ENCODE measurements at places on chromosomes 1 and 21.

- DNase-seq: no peak
Observed at GRCh38 chr21:26846036-26846931, 1.1 kb upstream of the ADAMTS1 start.

DNA sequence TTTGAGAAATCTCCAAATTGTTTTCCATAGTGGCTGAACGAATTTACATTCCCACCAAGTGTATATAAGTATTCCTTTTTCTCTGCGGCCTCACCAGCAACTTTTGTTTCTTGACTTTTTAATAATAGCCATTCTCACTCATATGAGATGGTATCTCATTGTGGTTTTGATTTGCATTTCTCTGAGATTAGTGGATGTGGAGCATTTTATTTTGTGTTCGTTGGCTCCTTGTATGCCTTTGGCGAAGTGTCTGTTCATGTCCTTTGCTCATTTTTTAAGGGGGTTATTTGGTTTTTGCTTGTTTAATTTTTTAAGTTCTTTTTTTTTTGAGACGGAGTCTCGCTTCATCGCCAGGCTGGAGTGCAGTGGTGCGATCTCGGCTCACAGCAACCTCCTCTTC is 45.1 kb upstream of the MPC2 start:
- DNase-seq: no peak

DNA sequence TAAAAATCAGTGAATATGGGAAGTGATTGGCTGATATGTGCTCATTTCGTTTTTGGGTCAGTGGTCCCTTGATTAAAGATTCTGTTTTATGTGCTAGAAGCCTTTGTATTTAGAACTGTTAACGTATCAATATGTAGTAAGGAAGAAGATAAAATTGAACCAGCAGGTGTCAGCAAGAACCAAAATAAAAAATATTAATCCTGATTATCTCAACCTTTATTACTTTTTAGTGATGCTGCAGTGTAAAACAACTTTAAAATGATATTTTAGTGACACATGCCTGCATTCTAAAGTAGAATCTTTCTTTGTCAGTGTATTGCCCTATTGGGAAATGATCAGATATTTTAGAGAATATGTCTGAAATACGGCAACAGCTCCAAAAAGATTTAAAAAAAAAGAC is 49.5 kb downstream of the NEK7 start:
- no peak for DNase-seq

DNA sequence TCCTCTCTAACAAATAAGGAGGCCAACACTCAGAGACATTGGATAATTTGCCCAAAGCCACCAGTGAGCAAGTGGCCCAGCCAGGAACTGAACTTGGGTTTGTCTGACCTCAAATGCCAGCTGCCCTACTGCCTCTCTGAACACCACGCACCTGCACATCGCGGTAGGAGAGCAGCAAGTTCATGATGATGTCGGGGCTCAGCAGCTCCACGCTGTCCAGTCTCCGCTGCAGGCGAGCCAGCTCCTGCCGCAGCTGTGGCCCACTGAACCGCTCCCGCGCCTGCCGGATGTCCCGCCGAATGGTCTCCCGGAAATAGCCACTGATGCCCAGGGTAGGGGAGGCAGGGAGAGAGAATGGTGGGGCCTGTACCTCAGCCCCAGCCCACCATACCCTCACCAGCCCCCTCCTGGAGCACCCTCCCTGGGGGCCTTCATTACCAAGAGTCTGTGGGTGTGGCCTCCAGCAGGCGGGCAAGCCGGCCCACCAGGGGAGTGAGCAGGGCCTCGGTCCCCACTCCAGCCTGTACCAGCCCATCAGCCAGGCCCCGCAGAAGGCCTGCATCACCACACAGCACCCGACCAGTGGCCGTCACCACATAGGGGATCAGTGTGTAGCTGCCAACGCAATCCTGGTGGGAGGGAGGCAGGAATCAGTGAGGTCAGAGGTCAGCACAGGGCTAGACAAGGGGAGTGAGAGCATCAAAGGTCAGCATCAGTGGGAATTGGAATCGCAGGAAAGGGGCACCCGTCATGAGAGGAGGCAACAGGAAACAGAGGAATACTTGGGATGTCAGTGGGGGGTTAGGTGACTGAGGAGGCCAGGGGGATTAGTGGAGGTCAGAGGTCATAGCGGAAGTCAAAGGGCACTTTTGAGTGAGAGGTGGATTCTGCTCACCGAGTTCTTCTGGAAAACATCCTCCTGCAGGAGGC is 2.7 kb downstream of the MAP3K6 start:
- no peak for DNase-seq

- no peak for DNase-seq
Observed at GRCh38 chr1:116092752-116093489, 18.3 kb upstream of the MAB21L3 start.

- DNase-seq: no peak
Observed at GRCh38 chr1:209778102-209778501, 6.3 kb downstream of the C1orf74 start.

DNA sequence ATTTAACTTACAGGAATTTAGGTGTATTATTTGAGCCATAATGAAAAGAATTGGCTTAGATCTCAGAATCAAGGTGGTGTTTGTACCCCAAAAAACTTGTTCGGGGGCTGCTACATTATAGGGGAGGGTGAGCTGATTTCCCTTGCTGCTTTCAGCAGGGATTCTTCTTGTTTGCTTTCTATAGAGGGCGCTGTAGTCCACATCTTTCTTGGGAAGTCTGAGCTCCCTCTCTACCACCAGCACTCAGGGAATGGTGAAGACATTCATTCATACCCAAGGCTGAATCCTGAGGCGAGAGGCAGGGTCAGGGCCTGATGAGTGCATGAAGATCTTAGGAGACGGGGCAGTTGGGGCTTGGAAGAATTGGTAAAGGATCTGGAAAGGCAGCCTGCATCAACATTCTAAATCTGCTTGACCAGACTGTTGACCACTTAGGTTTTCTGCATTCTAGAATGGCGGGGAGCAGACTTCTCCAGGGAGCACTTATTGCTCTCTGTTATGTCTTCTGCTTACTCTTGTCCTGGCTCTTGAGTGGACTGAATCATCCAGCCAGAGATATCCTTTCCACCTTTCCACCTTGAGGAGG is 18.9 kb downstream of the SPATA46 start:
- DNase-seq: no peak

GRCh38 chr1:226738421-226738994 is 574 bp downstream of the ITPKB start:
- peak; percentile 11 for DNase-seq

DNA sequence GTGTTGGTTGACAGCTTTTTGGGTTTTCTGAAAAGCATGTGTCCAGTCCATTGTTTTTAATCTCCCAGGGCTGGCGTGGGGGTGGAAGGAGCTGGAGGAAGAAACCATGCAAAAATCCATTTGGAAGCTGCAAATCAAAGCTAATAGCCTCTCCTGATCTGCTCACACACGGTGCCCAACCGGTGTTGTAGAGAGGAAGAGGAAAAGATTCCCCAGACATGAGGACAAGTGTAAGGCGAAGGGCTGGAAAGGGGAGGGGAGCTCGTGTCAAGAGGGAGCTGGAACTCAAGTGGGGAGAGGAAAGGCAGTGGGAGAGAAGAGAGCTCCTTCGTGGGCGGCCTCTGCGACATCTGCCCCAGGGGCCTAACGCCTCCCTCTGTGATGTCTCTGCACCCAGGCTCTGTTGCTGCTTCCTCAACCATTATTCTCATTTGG is 112.3 kb upstream of the IRF2BP2 start:
- DNase-seq: no peak

DNA sequence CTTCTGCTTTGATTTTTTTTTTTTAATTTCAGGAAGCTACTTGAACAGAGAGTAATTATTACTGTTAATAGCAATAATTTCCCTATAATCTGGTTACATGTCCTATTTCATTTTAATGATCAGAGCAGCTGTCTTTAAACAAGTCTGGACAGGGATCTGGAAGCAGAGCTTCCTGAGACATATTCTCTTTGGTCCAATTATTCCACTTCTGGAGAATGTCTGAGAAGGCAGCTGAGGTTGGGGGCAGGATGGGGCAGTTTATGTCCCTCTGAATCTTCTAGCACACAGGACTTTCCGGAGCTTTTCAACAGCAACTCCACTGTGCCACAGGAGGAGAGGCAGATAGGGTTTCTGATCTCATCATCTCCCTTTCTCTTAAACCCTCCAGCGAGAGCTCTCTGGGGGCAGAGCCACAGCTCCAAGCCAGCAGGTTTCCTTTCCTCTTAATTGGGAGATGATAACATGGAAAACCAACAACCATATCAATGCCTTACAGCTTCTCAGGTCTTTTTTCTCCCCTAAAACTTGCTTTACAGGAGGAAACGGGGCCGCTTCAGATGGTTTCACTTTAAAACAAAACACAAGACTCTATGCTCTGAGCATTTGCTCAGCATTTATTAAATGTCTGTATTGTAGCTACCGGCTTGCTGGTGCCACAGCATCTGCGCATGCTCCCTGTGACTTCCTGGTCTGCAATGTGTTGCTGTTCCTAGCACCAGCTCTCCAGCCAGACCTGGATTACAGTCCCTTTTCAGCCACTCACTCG is 425.7 kb upstream of the USP24 start:
- peak; percentile 37 for DNase-seq

GRCh38 chr1:89557445-89557825 is 32.8 kb downstream of the LRRC8B start:
- DNase-seq: no peak

DNA sequence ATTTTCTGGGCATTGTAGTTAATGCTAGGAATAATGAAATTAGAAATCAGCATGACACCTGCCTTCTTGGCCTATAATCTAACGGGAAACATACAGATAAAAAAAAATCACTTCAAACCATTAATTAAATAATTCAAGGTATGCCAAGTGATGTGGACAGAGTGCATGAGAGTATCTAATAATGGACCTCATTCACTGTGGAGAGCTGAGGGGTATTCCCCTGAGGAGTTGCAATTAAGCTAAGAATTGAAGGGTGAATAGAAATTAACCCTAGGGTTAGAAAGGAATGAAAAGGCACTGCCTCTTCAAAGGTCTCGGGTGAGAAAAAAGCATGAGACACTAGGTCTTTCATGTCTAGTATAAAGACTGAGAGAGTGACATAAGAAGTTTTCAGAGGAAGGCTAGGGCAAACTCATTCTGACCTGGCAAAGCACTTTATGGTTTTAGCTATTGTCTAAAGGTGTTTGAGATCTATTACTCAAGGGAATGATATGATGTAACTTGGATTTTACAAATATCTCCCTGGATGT is 466.1 kb downstream of the KCNT2 start:
- no peak for DNase-seq

DNA sequence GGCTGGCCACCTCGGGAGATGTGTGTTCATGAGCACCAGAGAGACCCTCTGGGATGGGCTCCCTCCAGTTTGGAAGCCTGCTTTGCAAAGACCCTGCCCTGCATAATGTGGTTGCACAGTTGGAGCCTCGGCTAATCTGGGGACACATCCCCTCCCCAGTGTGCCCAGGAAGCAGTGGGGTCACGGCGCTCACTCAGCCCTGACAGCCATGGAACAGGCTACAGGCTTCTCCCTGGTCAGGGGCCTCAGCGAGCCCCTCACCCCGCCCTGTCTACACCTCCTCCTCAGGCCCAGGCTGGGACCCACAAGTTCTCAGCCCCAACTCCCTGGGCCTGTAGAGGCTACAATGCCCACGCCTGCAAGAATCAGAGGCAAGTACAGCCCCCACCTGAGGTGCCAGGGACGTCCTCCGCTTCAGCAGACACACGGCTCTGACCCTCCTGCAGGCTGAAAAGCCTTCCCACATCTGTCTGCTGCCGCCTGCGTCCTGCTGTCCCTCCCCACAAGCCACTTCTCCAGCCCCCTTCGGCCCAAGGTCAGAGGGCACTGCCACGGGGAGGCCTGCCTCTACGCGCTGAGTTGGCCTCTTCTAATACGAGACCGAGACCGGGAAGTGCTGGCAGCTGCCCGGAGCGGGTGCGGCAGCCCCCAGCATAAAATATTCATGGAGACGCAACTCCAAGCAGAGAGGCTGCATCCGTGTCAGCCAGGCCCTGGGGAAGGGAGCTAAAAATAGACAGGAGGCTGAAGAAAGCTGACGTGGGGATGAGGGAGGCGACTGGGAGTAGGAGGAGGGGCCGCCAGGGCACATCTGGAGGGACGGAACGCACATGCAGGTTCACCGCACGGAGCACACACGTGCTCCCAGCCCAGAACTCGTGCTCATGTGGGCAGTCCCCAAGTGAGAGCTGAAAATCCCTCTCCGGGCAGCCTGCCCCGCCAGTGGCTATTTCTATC is 15.2 kb upstream of the GPR153 start:
- DNase-seq: no peak

DNA sequence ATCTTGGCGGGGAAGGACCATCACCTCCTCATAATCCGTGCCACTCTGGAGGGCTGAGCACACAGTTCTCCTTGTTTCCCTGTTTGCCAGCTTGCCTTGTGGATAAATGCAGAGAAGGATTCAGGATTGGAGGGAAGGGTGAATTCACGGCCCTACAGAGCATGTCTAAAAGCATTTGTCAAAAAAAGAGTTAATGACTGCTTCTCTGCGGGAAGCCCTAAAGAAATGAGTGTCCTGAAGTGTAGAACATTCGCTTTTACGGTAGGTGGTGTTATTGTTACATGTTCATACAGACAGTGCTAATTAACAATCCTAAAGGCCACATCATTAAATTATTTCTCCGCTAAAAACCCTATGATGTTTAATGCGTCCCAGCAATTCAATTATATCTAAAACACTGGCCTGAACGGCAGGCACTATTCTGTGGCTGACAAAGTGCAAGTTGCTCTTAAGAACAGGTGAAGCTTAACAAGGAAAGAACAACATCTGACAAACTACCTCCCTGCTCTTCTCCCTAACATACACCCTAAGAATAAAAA is 112.3 kb upstream of the NFIA start:
- peak; percentile 9 for DNase-seq

GRCh38 chr1:113291777-113292602 is 98.3 kb upstream of the MAGI3 start:
- DNase-seq: no peak

DNA sequence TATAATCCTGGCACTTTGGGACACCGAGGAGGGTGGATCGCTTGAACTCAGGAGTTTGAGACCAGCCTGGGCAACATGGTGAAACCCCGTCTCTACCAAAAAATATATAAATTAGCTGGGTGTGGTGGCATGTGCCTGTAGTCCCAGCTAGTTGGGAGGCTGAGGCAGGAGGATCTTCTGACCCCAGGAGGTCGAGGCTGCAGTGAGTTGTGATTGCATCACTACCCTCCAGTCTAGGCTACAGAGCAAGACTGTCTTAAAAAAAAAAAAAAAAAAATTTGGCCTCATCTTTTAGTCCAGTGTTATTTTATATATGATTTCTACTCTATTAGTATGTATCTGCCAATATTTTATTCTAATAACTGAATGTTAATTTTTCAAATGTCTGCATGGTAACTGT is 59.7 kb downstream of the PPP2R5A start:
- no peak for DNase-seq

DNA sequence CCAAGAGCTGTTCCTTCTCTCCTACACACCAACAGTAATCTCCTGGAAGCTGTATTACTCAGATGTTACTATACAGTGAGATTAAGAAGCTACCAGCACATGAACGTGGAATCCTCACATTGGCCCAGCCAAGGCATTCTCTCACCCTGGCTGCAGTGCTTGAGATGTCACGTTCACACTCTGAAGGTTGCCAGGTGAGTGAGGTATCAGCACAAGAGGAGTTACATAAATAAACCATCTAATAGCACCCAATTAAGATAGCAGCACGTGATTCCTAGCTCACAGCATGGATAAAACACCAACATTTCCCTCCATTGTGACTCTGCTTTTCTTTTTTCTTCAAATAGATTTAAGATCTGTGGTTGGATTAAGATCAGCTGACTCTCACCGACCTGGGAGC is 182.8 kb downstream of the PLPP3 start:
- DNase-seq: no peak

GRCh38 chr1:182620924-182621585 is 16.9 kb upstream of the RGS16 start:
- DNase-seq: no peak

Data from CD4-positive, alpha-beta T cell treated with Interferon alpha-2 for 1 hour (primary cell).